Sciatic nerve (tissue), 2 donors: ENCODE measurements at places on chromosomes 7 and 10.

GRCh38 chr7:25780904-25781303, 371.1 kb upstream of the NFE2L3 start:
- no peak for DNase-seq

- DNase-seq, result no peak
Observed at GRCh38 chr7:14888962-14889361, 13.6 kb downstream of the DGKB start.

- no peak for DNase-seq
Observed at GRCh38 chr7:131327049-131327625, 539 bp upstream of the MKLN1 start.

- DNase-seq, result no peak
Observed at GRCh38 chr10:6565588-6565987, 14.5 kb downstream of the PRKCQ start.

GRCh38 chr10:13893926-13894325, 307.2 kb downstream of the PRPF18 start:
- DNase-seq, result no peak

- DNase-seq, result no peak
Observed at GRCh38 chr7:99140813-99141212, 3.1 kb downstream of the SMURF1 start.
